ENCODE measurements at places on chromosomes 4 and X.

DNA sequence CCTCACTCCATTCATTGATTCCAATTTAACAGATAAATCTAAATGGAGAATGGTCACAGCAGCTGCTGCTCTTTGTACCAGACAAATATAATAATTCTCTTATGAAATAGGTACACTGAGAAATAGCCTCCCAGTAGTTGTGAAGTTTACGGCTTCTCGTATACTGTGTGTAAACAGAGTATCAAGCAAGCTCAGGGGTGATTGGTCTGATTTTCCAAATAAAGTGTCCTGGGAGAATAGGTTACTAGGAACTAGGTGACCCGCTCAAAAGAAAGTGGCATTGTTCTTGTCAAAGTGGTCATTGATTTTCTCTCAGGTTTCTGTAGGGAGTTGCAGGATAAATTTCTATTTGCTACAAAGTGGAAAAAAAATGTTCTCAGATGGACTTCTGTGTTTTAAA lies 838.2 kb downstream of the RAPGEF2 start:
- no peak for DNase-seq

DNA sequence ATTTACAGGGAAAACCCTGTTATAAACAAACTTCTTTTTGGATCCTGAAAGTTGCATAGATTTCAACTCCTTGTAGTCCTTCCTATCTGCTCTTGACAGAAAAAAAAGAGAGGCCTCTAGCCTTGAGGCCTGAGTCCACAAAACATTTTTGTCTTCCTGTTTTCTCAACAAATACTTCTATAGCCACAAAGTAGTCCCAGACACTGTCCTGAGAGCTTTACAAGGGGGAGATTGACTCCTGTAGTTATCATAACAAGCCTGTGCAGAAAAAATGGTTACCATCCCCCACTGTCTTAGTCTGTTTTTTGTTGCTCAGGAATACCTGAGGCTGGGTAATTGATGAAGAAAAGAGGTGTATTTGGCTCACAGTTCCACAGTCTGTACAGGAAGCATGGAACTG lies 35.2 kb downstream of the PCDH7 start:
- DNase-seq, result peak; percentile 60

- DNase-seq, result no peak
Measured at GRCh38 chr4:67697860-67698687, 2.9 kb downstream of the UBA6 start.

GRCh38 chr4:3674479-3674851 lies 91.7 kb upstream of the ADRA2C start:
- DNase-seq, result no peak

- DNase-seq, result no peak
Measured at GRCh38 chr4:27066591-27066990, 205.9 kb downstream of the STIM2 start.

GRCh38 chrX:32155044-32155638 lies 1056.2 kb downstream of the DMD start:
- no peak for DNase-seq

DNA sequence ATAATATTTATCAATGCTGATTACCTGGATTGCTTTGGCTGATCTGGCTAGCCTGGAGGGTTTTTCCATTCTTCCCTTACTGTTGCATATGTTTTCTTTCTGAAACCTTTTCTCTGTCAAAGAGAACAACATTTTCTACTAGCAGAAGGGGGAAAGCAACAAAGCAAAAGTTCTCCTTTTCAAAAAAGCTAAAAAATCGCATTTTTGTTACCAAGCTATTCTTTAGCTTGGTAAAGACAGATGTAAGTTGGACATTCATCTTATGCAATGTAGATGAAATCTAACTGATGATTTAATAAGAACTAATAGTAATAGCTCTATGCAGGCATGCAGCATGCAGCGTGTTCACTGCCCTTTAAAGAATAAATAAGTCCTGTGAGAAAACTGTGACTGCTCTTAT lies at the start of gene GRXCR1:
Gene GRXCR1 (plus strand): TSS at position 301 of the 400 bp plus-strand sequence. CDS start 554 bp downstream, outside the sequence.
- no peak for DNase-seq

- no peak for DNase-seq
Measured at GRCh38 chr4:40216622-40217366, 20.0 kb downstream of the RHOH start.

DNA sequence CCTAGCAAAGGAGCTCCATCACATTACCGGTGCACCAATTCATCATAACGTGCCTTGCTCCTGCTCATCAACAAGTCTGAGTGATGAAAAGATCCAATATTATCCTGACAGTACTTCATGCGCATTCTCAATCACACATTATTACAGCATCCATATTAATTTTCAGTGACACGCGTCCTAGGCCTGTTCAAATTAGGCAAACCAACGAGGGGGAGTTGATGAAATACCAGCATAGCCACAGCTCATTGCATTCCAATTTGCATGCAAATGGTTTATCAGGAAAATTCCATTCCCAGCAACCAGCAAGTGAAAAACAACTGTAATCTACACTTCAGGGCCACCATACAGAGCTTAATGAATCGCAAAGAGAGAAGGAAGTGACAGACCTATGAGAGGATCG lies 236.9 kb downstream of the DCLK2 start:
- DNase-seq, result peak; percentile 58

DNA sequence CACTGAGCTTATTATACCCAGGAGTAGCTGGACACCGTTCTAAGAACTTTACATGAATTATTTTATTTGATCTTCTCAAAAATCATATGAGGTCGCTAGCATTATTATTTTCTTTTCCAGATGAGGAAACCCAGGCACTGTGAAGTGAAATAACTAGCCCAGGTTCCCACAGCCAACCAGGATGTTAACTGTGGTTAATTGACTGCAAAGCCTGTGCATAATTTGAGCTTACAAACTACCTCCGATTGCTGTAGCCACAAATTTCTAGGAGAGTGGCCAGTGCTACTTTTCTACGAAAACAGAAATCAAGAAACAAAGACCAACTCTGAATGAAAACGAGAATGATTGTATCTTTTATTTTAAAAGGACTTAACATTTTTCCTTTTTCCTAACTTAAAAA lies 27.2 kb downstream of the SPRY1 start:
- DNase-seq, result no peak

- DNase-seq, result no peak
Measured at GRCh38 chrX:124393238-124393637, 46.9 kb downstream of the SH2D1A start.

- DNase-seq, result no peak
Measured at GRCh38 chrX:18032486-18033221, 171.6 kb upstream of the RAI2 start.

- no peak for DNase-seq
Measured at GRCh38 chrX:111410590-111411078, 1.4 kb downstream of the DCX start.
